ENCODE measurements at places on chromosomes 3 and 15. TPM values are rescaled to one million over a fixed set of nuclear protein-coding genes. Genes with fewer than 3 reads are reported as not detected.

- peaks cover under 1% of the 10 kb centered on the region for H3K36me3 ChIP-seq
- no peaks in the 10 kb centered on the region for H3K27me3 ChIP-seq
- H3K4me1 ChIP-seq = peaks cover 51% of the 10 kb centered on the region
- no peak overlapping the region for H3K27ac ChIP-seq
These were observed 98.0 kb downstream of the ATG7 start for GRCh38 chr3:11370191-11370590.

GRCh38 chr3:169327546-169328356, 335.8 kb downstream of the MECOM start:
- no peaks in the 10 kb centered on the region for H3K27me3 ChIP-seq
- H3K36me3 ChIP-seq = no peaks in the 10 kb centered on the region
- no peak overlapping the region for H3K27ac ChIP-seq
- peak; percentile 71 for DNase-seq

DNA sequence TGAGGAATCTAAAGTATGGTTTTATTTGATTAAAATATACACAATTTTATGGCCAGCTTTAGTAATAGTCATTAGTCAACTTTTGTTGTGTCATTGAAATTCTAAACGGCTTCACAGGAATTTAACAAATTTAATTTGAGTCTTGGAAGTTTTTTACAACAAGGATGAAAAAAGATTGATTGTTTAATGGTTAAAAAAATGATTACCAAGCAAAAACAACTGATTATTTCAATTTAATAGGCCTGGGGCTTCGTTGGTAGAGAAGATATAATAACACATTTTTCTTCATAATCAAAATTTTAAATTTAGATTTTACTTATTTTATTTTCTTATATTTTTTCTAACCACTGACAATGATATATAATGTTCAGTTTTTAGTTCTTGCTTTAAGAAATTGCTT, 4.4 kb downstream of the MME start:
- H3K36me3 ChIP-seq = no peaks in the 10 kb centered on the region
- no peaks in the 10 kb centered on the region for H3K4me1 ChIP-seq
- no peak for DNase-seq
- H3K27ac ChIP-seq = no peak overlapping the region
- H3K4me3 ChIP-seq = no peak overlapping the region

DNA sequence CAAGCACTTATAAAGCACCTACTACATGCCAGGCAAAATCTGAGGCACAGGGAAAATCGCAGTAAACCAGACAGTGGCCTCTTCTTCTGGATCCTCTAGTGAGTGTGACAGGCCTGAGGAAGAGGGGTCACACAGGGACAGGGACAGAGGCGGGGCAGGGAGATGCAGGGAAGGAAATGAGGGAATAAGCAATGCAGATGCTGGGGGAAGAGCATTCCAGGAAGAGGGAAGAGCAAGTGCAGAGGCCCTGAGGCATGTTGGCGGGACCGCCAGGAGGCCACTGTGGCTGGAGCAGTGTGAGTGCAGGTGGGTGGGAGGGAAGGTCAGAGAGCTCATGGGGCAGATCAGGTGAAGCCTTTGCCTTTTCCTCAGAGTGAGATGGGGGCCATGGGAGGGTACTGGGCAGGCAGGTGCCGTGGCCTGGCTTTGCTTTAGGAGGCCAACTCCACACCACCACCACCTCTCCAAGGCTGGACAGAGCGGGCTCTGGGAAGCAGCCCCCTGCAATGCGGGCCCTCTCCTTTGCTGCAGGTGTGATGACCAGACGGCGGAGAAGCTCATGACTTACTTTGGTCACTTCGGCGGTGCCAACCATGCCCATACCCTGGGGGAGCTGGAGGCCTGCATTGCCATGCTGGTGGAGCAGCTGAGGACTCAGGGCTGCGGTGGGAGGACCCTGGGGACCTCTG, 26.8 kb upstream of the GP9 start:
- no peaks in the 10 kb centered on the region for H3K4me1 ChIP-seq
- H3K27ac ChIP-seq = no peak overlapping the region
- DNase-seq = no peak
- no peaks in the 10 kb centered on the region for H3K27me3 ChIP-seq

DNA sequence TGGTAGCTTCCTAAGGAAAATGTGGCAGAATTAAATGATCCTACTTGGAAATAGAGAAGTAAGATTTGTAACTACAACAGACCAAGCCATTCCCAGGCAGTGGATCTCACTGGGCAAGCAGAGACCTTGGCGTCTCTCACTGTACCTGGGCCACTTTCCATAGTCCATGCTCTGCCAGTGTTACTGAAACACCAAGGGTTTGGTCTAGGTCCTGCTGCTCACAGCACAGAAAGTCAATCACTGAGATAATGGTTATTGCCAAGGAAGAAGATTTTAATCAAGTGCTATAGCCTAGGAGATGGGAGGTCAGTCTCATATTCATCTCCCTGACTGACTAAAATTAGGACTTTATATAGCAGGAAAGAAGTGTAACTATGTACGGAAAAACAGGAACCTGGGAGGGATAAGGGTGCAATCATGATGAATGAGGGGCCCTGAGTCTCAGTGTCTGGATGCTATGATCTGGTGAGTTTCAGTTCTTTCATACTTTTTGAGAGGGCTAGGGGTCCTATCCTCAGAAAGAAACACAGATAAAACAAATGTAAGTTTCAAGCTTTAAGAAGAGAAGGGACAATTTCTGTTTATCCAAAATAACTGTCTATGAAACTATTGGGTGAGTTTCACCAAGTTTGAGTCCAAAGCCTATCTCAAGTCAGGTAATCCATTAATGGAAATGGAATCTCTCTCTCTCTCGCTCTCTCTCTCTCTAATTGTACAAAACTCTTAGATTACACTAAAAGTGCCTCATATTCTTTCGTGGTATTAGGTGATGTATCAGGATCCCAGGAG, 20.6 kb downstream of the GPR15 start:
- DNase-seq = no peak
- no peak overlapping the region for H3K4me3 ChIP-seq
- no peaks in the 10 kb centered on the region for H3K27me3 ChIP-seq
- no peak overlapping the region for H3K27ac ChIP-seq
- H3K36me3 ChIP-seq = no peaks in the 10 kb centered on the region

DNA sequence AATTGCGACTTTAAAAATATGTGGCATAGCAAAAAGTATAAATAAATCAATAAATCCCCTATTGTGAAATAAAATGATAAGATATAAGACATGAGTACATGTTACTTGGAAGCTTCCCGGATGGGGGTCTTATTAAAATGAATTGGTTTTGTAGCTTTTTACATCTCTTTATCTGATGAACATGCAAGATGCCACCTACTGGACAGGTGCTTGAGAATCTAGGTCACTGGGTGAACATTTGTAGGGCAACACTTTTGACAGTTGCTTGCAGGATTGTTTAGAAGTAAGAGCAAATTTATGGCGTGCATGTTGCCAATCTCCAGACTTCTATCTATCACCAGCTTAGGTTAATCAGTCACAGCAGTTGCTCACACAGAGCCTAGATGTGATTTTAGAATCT, 362.7 kb upstream of the SUCLG2 start:
- H3K27ac ChIP-seq = no peak overlapping the region
- no peaks in the 10 kb centered on the region for H3K27me3 ChIP-seq
- H3K36me3 ChIP-seq = no peaks in the 10 kb centered on the region
- no peaks in the 10 kb centered on the region for H3K4me1 ChIP-seq
- DNase-seq = no peak

GRCh38 chr15:100595964-100596363, 6.0 kb downstream of the LINS1 start:
- H3K4me3 ChIP-seq = no peak overlapping the region
- no peak for DNase-seq
- H3K27ac ChIP-seq = no peak overlapping the region
- peaks cover 4% of the 10 kb centered on the region for H3K36me3 ChIP-seq
- peaks cover 3% of the 10 kb centered on the region for H3K4me1 ChIP-seq

Gene MORF4L1
- 254 TPM for total RNA-seq

Gene CHRNA7
- 2.7 TPM for total RNA-seq

Gene SUCNR1
- total RNA-seq = 2.5 TPM

All from lung (tissue), 17 donors.